ENCODE measurements at places on chromosomes 4 and X. TPM values are rescaled to one million over a fixed set of nuclear protein-coding genes. Genes with fewer than 3 reads are reported as not detected.
A peak's percentile ranks its signal among the peaks of the same experiment; 100 is the strongest.

GRCh38 chr4:37889849-37890800 is 759 bp upstream of the TBC1D1 start:
- H3K27me3 ChIP-seq: peaks cover 12% of the 10 kb centered on the region
- no peak for DNase-seq
- no peak overlapping the region for H3K27ac ChIP-seq

- H3K4me1 ChIP-seq: peaks cover 21% of the 10 kb centered on the region
- DNase-seq: no peak
- H3K36me3 ChIP-seq: peaks cover 17% of the 10 kb centered on the region
- H3K27me3 ChIP-seq: no peaks in the 10 kb centered on the region
- H3K27ac ChIP-seq: peak overlapping the region; percentile 1
Observed at GRCh38 chrX:9522378-9523155, 57.7 kb downstream of the TBL1X start.

HTRA3 gene
- not detected for total RNA-seq

GRCh38 chrX:17803449-17803848 is 57.6 kb downstream of the RAI2 start:
- no peak overlapping the region for H3K4me3 ChIP-seq
- no peak overlapping the region for H3K27ac ChIP-seq
- no peak for DNase-seq
- H3K4me1 ChIP-seq: no peaks in the 10 kb centered on the region

DNA sequence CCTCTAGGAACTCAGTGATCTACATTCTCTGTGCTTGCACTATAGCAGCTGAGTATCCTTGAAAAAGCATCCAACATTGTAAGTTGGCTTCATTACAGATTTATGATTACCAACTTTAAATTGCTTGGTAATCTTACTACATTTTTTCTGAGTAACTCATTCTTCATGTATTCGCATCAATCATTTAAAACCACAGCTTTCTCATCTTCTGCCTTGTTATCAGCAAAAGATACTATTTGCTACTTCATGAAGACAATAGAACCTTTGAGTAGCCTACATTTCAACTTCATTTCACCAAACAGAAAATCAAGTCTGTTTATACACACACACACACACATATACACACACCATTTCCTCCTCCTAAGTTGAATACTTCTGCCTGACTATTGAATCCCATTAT is 6.2 kb upstream of the DCAF8L2 start:
- H3K36me3 ChIP-seq: no peaks in the 10 kb centered on the region
- DNase-seq: no peak
- H3K27ac ChIP-seq: no peak overlapping the region
- no peak overlapping the region for H3K4me3 ChIP-seq
- no peaks in the 10 kb centered on the region for H3K4me1 ChIP-seq
- no peaks in the 10 kb centered on the region for H3K27me3 ChIP-seq

- no peak overlapping the region for H3K27ac ChIP-seq
- H3K4me3 ChIP-seq: no peak overlapping the region
- no peak for DNase-seq
- no peaks in the 10 kb centered on the region for H3K36me3 ChIP-seq
- H3K4me1 ChIP-seq: peaks cover 8% of the 10 kb centered on the region
Observed at GRCh38 chrX:120999413-120999812, 13.9 kb upstream of the CT47A1 start.

NPY1R gene
- not detected for total RNA-seq

DNA sequence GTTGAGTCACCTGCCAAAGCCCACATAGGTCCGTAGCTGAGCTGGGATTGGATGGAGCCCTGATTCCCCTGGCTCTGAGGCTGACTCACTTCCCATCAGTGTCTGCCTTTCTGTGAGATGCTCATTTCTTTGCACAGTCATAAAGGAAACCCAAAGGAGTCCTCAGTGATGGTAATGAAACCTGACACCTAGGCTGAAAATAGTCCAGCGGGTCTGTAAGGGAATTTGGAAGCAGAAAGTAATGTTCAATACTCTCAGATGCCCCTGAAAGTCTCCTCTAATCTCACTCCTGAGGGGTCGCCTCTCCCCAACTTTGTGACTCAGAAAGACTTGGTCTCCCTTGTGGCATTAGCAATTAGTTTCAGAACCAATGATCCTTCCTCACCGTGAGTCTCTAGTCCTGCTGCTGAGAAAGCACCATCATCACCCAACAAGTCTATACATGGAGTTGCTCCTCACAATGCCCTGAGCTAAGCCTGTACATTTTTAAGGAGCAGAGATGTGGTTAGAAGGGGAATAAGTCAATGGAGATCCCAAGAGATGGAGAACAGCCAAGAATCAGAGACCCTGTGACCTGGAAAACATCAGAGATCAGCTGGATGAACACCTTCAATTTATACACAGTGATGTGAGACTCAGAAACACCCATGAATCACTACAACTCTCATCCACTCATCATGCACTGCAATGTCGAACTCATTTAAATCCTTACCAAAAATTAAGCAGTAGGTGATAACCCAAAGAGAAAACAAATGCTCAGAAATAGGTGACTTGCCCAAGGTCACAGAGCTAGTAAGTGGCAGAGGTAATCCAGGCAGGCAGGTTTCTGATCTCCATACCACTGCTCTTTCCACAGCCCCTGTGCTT is 219.0 kb upstream of the CPEB2 start:
- DNase-seq: no peak
- H3K27ac ChIP-seq: peak overlapping the region; percentile 79
- no peaks in the 10 kb centered on the region for H3K36me3 ChIP-seq
- no peaks in the 10 kb centered on the region for H3K27me3 ChIP-seq
- H3K4me1 ChIP-seq: peaks cover 6% of the 10 kb centered on the region

GRCh38 chr4:108693819-108694218 is 43.4 kb downstream of the OSTC start:
- H3K27me3 ChIP-seq: peaks cover 6% of the 10 kb centered on the region
- no peak overlapping the region for H3K27ac ChIP-seq
- H3K36me3 ChIP-seq: no peaks in the 10 kb centered on the region

PRDM8 gene
- total RNA-seq: 1.1 TPM

PAGE4 gene
- not detected for total RNA-seq

- H3K36me3 ChIP-seq: peaks cover 4% of the 10 kb centered on the region
- H3K27me3 ChIP-seq: peaks cover 13% of the 10 kb centered on the region
- no peak overlapping the region for H3K27ac ChIP-seq
- DNase-seq: no peak
- H3K4me3 ChIP-seq: no peak overlapping the region
- peaks cover 4% of the 10 kb centered on the region for H3K4me1 ChIP-seq
Observed at GRCh38 chr4:100889401-100889800, 371.6 kb upstream of the EMCN start.

- H3K4me1 ChIP-seq: peaks cover 5% of the 10 kb centered on the region
- DNase-seq: no peak
- H3K27me3 ChIP-seq: no peaks in the 10 kb centered on the region
- no peak overlapping the region for H3K27ac ChIP-seq
- no peak overlapping the region for H3K4me3 ChIP-seq
- H3K36me3 ChIP-seq: no peaks in the 10 kb centered on the region
Observed at GRCh38 chr4:2619459-2619858, 83.0 kb downstream of the FAM193A start.

GRCh38 chrX:24956828-24957227 is 58.9 kb downstream of the ARX start:
- no peak for DNase-seq
- no peak overlapping the region for H3K4me3 ChIP-seq
- H3K27me3 ChIP-seq: no peaks in the 10 kb centered on the region

OTUD5 gene
- 73.9 TPM for total RNA-seq

DNA sequence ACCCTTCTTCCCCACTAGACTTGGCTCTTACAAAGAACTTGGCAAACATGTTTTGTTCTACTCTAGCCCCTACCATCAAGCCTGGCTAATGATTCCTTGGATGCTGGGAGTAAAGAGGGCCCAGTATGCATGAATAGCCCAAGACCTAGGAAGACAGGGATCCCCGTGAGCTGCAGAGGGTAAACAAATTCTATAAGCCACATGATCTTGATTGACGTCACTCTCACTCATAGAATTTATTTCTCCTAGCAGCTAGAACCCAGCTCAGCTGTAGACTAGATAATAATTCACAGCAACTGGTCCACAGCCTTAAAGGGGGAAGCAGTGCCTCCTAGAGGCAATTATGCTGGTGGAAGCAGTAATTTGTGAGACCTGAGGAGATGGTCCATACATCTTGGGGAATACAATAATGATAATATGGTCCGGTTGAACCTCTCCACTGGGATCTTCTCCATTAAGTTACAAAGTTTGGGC is 16.1 kb upstream of the USO1 start:
- H3K4me3 ChIP-seq: no peak overlapping the region
- peaks cover 5% of the 10 kb centered on the region for H3K4me1 ChIP-seq
- no peak overlapping the region for H3K27ac ChIP-seq
- H3K27me3 ChIP-seq: no peaks in the 10 kb centered on the region
- DNase-seq: peak; percentile 28

- no peak overlapping the region for H3K4me3 ChIP-seq
- no peaks in the 10 kb centered on the region for H3K27me3 ChIP-seq
- no peaks in the 10 kb centered on the region for H3K4me1 ChIP-seq
- no peak for DNase-seq
- H3K27ac ChIP-seq: no peak overlapping the region
- H3K36me3 ChIP-seq: no peaks in the 10 kb centered on the region
Observed at GRCh38 chrX:8297766-8298165, 126.7 kb upstream of the VCX2 start.

GRCh38 chrX:48002929-48003328 is 860 bp downstream of the ZNF182 start:
- DNase-seq: no peak
- no peak overlapping the region for H3K27ac ChIP-seq
- peak overlapping the region; percentile 39 for H3K4me3 ChIP-seq
- peaks cover 41% of the 10 kb centered on the region for H3K36me3 ChIP-seq
- no peaks in the 10 kb centered on the region for H3K27me3 ChIP-seq
- peaks cover 15% of the 10 kb centered on the region for H3K4me1 ChIP-seq

DNA sequence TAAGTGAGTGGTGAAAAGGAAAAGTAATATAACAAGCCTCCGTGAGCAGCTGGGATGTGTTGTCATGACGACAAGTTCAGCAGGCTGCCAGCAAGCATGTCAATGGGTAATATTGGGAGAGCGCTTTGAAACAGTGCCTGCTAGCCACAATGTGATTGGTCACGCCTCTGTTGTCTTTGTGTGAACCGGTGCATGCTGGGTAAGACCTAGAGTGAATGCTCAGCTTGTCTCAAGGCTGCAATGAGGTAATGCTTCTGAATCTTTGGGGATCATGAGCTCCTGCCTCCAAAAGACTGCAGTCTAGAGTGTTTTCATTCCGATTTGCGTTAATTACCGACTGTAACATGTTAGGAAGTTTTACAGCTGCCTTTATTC is 54.9 kb downstream of the STOX2 start:
- H3K4me3 ChIP-seq: no peak overlapping the region
- no peak overlapping the region for H3K27ac ChIP-seq
- peaks cover 5% of the 10 kb centered on the region for H3K27me3 ChIP-seq
- H3K4me1 ChIP-seq: no peaks in the 10 kb centered on the region

DMP1 gene
- not detected for total RNA-seq

SMIM43 gene
- not detected for total RNA-seq

GRCh38 chr4:78481180-78481579 is 70.4 kb upstream of the ANXA3 start:
- no peaks in the 10 kb centered on the region for H3K4me1 ChIP-seq
- no peak overlapping the region for H3K4me3 ChIP-seq
- H3K27me3 ChIP-seq: peaks cover 7% of the 10 kb centered on the region
- no peaks in the 10 kb centered on the region for H3K36me3 ChIP-seq
- DNase-seq: no peak

Data from activated T-helper 2 cell treated with anti-CD3 and anti-CD28 coated beads, Interferon-gamma antibody, Interleukin-2, Interleukin-4, amounts not matched to agents 10 μg/mL and 5 μg/mL and 100 μg/mL, durations not matched to agents 14 hours and 24 hours and 36 hours (primary cell).